Kidney capillary endothelial cell (primary cell): ENCODE measurements at places on chromosomes 4 and X.

- no peak for DNase-seq
These were observed 40.5 kb upstream of the BMP2K start for GRCh38 chr4:78735697-78736096.

- DNase-seq, result no peak
These were observed 2.8 kb downstream of the SFRP2 start for GRCh38 chr4:153785910-153786721.

- DNase-seq, result no peak
These were observed 28.7 kb downstream of the TMEM31 start for GRCh38 chrX:103739421-103739820.

DNA sequence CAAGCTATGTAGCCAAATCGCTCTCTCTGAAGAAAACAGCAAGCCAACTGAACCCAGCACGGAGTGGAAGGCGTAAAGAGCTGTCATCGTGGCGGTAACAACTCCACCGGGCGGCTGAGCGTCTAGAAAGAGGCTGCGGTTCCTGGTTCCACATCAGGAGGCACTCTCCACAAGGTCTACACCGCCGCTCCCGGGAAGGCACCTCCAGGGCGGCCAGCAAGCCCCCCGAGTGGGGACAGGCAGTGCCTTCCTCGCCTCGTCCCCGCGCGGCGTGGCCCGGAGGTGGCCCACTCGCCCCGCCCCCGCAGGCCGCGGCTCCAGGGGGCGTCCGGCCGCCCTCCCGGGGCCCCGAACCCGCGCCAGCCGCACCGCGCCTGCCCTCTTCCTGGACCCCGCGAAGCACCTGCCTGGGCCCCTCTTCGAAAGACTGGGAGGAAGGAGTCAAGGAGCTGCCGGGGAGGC is 755 bp downstream of the KLHL8 start:
- DNase-seq, result peak; percentile 19

- DNase-seq, result peak; percentile 86
These were observed 179.0 kb downstream of the KCNIP4 start for GRCh38 chr4:21769404-21770147.

GRCh38 chr4:159307929-159308328 is 205.1 kb downstream of the RAPGEF2 start:
- DNase-seq, result no peak

GRCh38 chr4:131459430-131460101 is 1689.5 kb upstream of the PCDH10 start:
- no peak for DNase-seq

DNA sequence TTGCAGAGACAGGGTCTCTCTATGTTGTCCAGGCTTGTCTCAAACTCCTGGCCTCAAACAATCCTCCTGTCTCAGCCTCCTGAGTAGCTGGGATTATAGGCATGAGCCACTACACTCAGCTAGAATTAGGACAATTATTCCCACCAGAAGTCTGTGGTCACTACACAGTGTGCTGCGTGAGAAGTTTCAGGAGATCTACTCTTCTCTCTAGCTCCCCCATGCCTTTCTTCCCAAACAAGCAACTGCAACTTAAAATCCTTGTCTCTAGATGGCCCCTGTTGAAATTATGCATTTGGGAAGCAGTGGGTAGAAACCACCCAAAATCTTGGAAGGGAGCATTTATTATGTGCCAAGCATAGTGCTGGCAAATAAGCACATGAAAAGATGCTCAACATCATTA is 21.1 kb upstream of the MAP7D3 start:
- no peak for DNase-seq

DNA sequence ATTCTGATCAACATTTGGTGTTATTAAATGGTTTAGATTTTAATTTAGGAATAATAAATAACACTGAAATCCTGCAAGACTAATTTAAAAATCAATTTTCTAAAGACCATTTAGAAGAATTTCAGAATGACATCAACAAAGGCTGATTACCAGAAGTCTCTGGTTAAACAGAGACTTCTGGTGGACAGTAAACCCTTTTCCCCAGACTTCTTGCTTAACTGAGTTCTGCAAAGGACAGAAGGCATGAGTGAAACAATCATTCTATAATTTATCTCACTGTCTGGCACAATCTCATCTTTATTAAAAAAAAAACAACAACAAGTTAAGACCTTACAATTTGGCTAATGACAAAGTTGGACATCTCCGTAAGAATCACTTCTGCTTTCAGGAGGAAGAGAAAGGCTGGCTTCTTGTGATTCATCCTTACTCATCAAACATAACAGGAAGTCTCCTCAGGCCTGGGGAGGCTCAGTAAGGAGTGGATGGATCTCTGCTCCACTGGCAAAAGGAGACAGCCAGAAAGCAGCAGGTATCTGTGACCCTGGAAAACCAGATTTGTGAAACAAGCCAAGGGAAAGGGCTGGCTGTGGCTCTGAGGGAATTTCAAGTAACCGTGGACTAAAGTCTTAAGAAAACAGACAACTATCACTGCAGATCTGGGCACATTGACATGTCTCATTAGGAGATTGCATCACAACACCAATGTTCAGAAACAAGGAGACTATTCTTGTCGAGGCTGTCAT is 908 bp upstream of the TLR6 start:
- peak; percentile 93 for DNase-seq

GRCh38 chrX:480861-481417 is 94.2 kb upstream of the PPP2R3B start:
- DNase-seq, result no peak

GRCh38 chr4:73734530-73735001 is 5.8 kb upstream of the CXCL8 start:
- no peak for DNase-seq

- no peak for DNase-seq
These were observed 10.4 kb downstream of the CORIN start for GRCh38 chr4:47827343-47828047.

DNA sequence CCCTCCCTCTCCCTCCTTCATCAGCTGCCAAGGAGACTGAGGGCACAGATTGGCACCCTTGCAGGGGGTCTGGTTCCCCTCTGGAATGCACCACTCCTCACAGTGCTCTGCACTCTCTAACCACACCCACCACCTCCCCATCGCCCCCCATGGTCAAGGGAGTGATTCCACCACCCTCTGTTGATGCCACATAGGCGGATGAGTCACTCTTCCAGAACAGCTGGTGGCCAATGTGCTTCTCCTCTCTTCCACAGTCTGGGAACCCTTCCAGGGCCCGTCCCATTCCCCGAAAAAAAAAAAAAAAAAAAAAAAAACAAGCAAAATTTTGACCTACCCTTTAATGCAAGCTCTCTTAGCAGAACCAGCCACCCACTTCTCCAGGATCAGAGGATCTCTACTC is 341.3 kb upstream of the KLF3 start:
- DNase-seq, result no peak

GRCh38 chr4:26319949-26320537 is 771 bp upstream of the RBPJ start:
- DNase-seq, result no peak

- no peak for DNase-seq
These were observed 11.4 kb upstream of the TREX2 start for GRCh38 chrX:153457136-153457825.

DNA sequence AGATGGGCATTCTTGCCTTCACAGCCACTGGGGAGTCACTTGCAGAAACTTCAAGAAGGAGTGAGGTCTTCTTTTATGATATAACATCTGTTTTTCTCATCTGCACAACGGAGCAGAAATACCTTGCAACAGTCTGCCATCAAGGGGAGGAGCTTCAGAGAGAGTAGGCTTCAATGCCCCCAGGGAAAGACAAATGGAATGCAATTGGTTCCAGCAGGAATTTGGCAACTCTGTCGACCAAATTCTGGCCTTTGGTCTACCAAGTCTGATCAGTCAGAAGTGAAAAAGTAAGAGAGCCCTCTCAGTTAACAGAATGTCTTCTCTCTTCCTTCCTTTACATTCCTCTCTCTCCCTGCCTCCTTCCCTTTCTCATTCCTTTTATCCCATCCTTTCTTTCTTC is 229.3 kb downstream of the IDS start:
- DNase-seq, result no peak

- no peak for DNase-seq
These were observed 194.0 kb upstream of the MAB21L2 start for GRCh38 chr4:150387981-150388380.

DNA sequence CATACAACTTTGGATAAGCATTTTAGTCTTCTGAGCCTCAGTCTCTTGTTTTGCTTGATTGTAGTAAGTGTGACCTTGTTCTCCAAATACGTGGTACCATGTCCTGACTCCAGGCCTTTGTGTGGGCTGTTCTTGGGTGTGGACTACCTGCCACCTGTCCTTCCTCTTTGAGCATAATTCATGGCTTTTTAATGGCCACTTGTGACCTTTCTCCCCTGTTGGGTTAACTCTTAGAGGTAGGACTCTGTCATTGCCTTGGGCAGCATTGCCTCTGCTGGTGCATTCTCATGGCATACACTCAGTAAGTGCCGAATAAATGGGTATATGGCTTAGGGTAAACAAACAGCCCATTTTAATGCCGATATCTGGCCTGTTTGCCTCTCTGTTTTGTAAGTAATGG is 3.0 kb downstream of the NSD2 start:
- no peak for DNase-seq

GRCh38 chr4:74751856-74752255 is 42.5 kb downstream of the BTC start:
- DNase-seq, result no peak

- DNase-seq, result peak; percentile 90
These were observed 82.9 kb downstream of the STOX2 start for GRCh38 chr4:183987987-183988392.

DNA sequence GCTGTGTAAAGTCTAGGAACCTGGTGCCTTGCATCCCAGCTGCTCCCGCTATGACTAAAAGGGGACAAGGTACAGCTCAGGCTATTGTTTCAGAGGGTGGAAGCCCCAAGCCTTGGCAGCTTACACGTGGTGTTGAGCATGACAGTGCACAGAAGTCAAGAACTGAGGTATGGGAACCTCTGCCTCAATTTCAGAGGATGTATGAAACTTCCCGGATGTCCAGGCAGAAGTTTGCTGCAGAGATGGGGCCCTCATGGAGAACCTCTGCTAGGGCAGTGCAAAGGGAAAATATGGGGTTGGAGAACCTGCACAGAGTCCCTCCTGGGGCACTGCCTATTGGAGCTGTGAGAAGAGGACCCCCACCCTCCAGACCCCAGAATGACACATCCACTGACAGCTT is 76.6 kb downstream of the DDX60 start:
- DNase-seq, result no peak

GRCh38 chrX:7214251-7214650 is 66.3 kb upstream of the PUDP start:
- no peak for DNase-seq

GRCh38 chr4:95591278-95591677 is 42.5 kb upstream of the UNC5C start:
- no peak for DNase-seq

DNA sequence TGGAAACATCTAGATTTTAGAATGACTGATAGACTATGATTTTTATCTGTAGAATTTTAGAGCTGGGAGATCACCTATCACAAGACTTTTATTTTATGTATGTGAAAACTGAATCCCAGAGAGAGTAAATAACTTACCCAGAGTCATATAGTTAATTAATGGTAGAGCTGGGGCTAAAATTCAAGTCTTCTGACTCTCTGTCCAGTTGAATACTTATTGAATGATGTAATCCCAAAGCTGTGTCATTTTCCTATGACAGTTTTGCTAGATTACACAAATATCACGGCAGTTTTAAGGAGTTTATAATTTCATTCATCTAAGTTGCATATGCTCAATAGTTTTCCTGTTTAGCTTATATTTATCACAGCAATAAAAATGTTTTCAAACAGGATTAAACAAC is 6.7 kb downstream of the NRK start:
- no peak for DNase-seq

DNA sequence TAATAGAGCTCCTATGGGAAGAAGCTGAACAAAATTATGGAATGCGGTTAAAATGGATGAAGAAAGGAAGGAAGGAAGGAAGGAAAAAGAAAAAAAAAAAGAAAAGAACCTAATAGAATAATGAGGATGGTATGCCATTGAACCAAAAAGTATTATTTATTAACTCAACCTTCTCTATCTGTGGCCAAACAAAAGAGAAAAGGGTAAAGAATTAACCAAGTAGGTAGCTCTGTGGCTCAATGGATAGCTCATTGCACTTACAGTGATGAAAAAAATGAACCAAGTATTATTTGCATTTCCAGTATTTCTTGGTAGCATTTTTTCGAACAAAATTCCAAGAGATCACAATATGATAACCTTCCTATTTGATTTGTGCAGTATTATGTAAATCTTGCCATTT is 56.9 kb upstream of the SLC39A8 start:
- no peak for DNase-seq

GRCh38 chr4:53693408-53693807 is 102.1 kb upstream of the LNX1 start:
- DNase-seq, result no peak

DNA sequence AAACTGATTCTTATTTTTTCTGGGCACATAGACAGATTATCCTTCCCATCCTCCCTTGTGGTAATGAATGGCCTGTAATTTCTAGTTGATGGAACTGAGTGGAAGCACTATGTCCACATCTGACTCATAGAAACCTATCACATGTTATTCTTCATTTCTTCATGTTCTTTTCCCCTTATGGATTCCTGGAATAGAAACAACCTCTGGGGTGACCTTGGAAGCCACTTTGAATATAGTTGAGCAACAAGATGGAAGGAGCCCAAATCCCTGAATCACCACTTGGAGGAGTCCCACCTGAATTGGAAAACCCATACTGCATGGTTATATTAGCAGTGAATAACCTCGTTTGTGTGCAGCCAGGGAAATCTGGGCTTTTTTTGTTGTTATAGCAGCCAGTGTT is 137.8 kb downstream of the MID1IP1 start:
- no peak for DNase-seq

DNA sequence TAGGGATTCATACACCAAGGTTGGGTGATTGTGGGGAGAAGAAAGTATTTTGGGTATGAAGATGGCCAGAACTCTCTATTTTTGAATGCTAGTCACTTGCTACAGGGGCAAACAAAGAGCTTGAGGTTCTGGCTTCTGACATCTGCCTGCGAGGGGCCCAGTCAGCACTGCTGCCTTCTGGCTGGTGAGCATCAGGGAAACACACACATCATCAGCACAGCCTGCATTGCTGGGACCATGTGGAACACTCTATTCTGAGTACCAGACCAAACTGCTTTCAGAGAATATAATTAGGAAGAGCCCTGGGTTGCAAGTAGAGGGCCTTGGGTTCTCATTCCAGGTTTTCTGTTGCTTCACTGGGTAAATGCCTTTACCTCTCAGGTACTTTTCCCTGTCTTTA is 14.1 kb downstream of the TRPC5 start:
- no peak for DNase-seq

DNA sequence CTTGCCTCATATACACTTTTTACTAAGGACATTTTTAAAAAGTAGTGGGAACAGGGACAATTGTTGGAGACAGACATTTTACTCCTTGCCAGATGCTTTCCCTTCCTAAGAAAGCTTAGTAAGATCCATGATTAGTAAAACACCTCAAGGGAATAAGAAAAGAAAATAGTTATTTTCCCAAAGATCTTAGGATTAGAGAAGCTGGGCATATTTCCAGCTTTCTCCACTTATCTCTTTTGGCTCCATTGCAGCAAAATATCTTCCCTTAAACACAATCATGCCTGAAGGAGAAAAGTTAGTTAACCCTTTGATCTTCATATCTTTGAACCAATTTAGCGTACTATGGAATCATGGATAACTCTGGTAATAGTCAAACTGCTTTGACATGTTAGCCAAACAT is 257.9 kb downstream of the PCDH18 start:
- DNase-seq, result no peak

- no peak for DNase-seq
These were observed 123.9 kb downstream of the UCHL1 start for GRCh38 chr4:41380511-41381157.

GRCh38 chrX:97494756-97495372 is 611.2 kb downstream of the RPA4 start:
- no peak for DNase-seq

- DNase-seq, result no peak
These were observed 43.1 kb downstream of the GASK1B start for GRCh38 chr4:158129694-158130093.
